ENCODE measurements at places on chromosomes 6 and 20.

DNA sequence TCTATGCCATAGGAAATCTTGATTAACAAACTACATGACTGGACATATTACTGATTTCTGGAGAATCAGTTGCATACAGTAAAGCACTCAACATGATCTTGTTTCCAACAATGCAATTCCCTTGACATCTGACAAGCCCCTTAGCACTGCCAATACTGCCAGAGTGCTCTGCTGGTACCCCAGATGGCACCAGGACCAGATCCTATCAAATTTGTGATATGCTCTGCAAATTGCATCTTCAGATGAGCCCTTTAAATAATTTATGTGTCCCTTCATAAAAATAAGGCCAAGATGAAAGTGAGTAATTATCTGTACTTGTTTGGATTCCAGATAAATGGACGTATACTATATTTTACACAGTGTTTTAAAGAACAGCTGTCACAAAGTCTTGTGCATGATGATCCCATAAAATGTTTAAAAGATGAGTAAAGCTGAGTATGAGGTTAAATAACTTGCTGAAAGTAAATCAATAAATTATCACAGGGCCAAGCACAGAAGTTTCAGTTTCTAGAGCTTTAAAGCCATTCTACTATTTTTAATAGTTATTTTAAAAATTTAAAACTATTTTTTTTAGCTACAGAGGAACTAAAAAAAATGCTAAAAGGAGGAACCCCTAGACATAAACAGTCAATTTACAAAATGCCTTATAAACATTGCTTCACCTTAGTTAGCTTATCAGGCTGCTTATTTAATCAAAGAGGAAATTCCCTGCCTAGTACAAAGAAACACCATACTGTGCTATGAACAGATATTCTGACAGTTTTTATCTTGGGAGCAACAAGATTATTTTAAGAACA, 42.1 kb downstream of the NUDT3 start:
- no peak for DNase-seq

GRCh38 chr6:41021832-41022231, 17.2 kb downstream of the UNC5CL start:
- DNase-seq = no peak

DNA sequence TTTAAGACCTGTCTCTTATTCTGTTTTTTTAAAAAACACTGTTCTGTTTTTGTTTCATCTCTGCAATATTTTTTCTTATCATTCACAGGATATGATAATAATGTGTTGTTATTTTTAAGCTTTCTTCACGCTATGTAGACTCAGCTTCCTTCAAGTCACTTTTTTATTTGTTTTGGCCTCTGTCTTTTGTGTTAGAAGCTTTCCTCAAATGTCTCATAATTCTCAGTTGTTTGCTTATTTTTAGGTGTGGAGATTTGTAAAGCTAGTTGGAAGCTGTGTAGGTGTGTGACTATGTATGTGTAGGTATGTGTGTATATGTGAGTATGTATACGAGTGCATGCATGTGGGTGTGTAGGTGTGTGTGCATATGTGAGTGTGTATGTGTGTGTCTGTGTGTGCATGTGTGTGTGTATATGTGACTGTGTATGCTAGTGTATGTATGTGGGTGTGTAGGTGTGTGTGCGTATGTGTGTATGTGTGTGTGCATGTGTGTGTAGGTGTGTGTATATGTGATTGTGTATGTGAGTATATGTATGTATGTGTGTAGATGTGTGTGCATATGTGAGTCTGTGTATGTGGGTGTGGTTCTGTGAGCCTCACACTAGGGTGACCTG, 16.3 kb upstream of the VEGFA start:
- no peak for DNase-seq

DNA sequence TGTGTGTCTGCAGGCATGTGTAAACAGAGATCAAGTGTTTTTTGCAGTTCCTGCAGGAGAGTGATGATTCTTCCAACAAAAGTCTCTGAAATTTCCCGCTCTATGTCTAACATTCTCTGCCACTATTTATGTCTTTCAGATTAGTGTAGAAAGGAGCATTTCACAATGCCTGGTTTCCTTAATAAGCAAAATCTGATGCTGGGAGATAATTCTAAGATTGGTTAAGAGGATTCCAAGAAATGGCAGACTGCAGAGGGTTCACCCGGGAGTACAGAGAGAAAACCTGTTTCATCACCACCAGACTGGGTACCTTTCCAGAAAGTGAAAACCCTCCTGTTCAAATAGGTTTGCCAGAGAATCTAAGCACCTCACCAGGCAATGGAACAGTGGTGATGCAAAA, 62.7 kb downstream of the FOXC1 start:
- DNase-seq = no peak
